ENCODE measurements at places on chromosomes 3 and 15.

DNA sequence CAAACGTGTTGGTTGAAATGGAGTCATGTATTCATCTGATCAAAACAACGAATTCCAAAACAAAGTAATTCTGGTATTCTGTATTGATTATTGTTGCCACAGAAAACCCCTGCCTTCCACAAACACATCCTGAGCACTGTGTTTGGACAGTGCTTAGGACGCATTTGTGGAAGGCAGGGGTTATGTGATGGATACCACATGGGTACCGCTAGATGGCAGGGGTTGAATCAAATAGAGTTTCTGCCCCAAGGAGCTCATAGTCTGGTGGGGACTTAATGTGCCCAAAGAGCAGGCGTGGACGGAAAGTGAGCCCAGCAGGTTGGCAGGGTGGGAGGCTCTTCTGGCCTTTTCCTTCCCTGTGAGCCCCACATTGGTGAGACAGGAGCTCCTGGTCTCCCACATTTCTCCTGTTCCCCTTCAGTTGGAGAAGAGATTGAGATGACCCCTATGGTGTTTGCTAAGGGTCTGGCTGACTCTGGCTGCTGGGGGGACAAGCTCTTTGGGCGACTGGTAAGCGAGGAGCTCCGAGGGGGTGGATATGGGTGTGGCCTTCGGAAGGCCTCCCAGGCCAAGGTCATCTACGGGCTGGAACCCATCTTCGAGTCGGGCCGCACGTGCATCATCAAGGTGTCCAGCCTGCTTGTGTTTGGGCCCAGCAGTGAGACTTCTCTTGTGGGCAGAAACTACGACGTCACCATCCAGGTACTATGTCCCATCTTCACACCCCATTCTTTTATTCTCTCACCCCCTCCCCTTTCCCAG is 22.1 kb upstream of the SLC28A1 start:
- no peak for DNase-seq

- DNase-seq, result no peak
Observed at GRCh38 chr3:59027607-59028006, 22.2 kb downstream of the CFAP20DC start.

- no peak for DNase-seq
Observed at GRCh38 chr3:16506884-16507577, 6.5 kb downstream of the RFTN1 start.

DNA sequence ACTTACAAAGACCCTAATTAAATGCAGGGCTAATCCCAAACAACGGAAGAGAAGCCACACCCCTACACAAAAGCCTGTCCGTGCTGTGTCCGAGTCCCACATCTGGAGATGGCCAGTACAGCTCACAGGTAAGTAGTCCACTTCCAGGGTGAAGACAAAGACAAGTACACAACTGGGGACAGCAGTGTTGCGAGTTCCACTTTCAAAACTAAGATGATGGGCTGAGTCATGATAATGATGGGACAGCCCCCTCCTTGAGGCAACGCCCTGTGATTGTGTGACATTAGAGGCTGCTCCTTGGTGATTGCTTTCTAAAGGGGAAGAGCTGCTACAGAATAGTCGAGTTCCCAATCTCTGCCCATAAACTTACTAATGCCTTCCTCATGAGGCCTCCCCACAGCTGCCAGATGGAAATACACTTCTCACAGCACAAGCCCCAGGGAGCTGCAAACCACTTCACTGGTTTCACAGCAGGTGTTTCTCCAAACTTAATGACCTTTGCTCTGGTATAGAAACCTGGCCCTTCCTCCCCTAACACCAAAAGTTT is 27.6 kb downstream of the RFT1 start:
- DNase-seq, result peak; percentile 27

DNA sequence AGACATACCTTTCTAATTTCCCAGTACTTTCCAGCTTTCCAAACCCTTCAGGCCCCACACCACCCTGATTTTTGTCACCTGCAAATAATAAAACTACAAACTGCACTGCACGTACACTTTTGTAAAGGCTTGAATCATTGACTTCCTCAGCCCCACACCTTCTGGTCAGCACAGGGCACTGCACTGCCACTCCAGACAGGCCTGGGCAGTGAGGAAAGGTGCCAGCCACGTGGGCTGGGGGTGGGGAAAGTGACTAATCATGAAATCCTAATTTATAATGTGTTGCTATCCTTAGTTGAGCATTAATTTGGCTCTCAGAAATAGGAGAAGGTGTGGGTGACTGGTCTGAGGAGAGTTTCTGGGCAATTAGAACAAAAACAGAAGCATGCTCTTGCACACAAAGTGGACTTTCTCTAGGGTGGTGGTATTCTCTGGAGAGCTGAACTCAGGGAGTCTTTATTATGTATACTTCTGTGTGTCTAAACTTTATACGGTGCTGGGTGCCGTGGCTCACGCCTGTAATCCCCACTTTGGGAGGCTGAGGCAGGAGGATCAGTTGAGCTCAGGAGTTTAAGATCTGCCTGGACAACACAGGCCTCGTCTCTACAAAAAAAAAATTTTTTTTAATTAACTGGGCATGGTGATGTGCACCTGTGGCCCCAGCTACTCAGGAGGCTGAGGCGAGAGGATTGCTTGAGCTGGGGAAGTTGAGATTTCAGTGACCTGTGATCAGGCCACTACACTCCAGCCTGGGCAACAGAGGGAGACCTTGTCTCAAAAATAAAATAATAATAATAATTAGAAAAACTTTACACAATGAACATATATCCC is 58.2 kb upstream of the FLNB start:
- DNase-seq, result no peak

DNA sequence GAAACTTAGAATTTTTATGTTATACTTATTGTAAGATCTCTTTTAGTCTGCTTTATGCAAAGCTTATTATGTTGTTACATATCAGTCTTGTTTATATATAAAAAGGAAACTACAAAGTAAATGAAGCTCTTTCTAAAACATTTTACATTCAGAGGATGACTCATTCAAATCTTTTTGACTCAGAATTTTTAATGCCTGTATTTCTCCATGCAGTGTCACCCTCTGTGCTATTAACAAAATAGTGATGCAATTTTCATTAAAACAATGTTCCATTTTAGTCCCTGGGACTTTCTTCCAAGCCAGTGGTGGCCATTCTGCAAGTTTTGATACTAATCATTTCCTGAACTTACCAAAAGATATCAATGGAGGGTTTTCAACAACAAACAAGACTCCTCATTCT is 216.1 kb downstream of the NAALADL2 start:
- no peak for DNase-seq

DNA sequence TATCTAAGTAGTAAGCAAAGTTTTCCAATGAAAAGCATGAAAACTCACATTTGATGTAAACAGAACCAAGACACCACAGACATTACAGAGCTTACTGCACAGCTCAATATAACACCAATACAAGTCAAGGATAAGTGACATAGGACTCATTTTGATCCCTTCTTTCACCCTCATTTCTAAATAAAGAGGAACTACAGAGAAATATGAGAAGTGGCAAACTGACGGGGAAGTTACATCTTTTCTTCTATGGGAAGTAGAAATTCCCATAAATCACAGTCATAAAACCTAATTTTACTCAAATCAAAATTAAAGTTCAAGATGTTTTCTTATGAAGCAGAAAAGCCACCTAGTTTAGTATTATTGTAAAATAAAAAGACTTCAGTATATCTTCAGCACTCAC is 3.8 kb downstream of the ATG3 start:
- no peak for DNase-seq

DNA sequence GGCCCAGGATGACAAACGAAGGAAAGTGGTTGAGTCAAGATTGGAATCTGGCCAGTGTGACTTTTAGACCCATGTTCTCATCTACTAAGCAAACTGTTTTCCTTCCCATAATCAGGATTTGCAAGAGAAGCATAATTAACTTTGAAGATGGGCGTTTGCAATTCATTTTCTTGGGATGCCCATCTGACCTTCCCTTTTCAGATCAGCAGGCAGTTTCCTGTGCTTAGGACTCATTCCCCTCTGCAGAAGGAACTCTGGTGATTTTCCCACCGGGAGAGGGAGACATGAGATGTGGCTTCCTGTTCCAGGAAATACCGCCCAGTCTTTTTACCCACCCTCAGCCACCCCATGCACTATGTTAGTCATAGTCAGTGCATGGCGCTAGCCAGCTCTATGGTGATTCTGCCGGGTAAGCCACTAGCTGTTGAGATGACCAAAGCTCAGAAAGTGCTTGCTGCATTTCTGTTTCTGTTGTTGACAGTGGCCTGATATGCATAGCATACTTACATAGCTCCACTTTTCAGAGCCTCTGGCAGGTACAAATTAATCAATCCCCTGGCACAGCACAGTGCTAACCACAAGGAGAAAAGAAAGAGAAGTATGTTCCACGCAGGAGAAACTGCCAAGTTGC is 129.4 kb downstream of the VGLL4 start:
- DNase-seq, result no peak

DNA sequence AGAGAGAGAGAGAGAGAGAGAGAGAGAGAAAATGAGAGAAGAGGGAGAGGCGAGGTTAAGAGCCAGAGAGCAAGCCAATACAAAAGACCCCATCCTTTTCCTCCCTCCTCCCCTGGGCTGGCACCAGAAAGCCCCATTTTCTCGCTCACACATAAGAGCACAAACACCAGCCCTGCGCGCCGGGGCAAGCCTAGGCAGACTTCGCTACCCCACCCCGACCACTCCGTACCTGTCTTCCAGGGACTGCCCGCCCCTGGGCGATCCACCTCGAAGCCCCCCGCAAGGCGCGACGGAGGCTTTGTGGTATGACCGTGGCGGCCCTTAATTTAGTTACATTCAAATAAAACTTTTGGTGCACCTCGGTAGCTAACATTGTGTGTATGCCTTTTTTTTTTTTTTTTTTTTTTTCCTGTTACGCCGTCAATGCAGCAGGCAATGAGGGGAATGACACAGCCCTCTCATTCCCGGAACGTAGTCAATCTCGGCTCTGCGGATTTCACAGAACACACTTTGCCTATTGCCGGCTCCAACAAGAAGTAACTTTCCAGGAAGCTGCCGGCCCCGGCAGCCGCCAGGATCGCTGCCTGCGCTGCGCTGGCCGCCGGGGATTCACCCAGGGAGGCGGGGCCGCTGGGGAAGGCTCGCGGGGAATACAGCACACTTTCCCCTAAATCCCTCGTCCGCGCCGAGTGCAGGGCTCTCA is 7.7 kb downstream of the BCL6 start:
- no peak for DNase-seq

- DNase-seq, result no peak
Observed at GRCh38 chr15:88803241-88803919, at the start of gene ACAN. Gene ACAN (plus strand): TSS chr15:88803436. CDS start chr15:88836207, 32,771 bp downstream.

DNA sequence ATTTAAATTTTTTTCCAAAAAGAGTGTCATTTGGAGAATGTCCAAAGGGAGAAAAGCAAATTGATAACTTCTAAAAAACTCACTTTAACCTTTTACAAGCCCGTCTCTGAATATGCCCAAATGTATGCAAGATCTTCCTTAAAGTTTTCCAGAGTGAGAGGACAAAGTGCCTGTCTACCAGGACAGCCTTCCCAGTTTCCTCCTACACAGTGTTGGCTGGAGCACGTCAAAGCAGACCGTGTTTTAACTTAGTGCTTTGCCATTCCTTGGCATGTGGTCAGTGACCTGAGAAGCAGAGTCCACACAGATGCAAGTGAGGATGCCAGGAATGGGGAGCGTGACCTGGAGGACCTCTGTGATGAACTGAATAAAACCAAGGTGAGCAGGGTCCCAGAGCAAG is 245.7 kb downstream of the FAM43A start:
- no peak for DNase-seq

- no peak for DNase-seq
Observed at GRCh38 chr3:61862614-61863289, 301.4 kb downstream of the PTPRG start.

- DNase-seq, result no peak
Observed at GRCh38 chr3:71251156-71251775, 332.3 kb downstream of the FOXP1 start.

DNA sequence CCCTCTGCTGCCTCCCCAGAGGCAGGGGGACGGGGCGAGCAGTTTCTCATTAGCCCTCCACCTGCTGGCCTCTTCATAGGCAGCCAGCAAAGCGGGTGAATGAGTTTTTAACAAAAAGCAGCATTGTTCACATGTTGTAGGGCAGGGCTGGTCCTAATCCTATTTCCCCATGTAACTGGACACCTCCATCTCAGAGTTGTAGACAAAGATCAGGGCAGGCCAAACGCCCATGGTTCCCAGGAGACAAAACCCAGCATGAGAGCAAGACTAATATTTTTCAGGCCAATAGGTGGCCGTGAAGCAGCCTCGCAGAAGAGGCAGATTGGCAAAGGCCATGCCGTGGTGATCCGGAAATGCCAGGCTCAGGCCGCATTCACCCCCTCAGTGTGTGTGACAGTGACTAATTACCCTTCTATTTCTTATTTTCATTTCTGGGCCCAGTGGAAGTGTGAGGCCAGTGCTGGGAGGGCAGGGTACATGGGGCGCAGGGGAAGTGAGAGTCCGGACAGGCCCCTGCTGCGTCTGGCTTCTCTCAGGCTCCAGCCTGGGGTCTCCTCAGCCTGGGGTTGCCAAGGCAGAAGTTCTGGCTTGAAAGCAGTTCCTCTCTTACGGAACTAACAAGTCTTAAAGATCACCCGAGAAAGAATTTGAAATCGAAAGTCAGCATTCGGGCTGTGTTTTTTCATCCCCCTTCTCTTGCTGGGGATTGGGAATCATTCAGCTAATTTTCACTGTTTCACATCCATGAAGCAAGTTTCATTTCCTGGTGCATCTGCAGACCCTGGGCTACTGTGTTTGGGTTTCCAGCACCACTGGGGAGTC is 64.8 kb downstream of the BOC start:
- peak; percentile 38 for DNase-seq

DNA sequence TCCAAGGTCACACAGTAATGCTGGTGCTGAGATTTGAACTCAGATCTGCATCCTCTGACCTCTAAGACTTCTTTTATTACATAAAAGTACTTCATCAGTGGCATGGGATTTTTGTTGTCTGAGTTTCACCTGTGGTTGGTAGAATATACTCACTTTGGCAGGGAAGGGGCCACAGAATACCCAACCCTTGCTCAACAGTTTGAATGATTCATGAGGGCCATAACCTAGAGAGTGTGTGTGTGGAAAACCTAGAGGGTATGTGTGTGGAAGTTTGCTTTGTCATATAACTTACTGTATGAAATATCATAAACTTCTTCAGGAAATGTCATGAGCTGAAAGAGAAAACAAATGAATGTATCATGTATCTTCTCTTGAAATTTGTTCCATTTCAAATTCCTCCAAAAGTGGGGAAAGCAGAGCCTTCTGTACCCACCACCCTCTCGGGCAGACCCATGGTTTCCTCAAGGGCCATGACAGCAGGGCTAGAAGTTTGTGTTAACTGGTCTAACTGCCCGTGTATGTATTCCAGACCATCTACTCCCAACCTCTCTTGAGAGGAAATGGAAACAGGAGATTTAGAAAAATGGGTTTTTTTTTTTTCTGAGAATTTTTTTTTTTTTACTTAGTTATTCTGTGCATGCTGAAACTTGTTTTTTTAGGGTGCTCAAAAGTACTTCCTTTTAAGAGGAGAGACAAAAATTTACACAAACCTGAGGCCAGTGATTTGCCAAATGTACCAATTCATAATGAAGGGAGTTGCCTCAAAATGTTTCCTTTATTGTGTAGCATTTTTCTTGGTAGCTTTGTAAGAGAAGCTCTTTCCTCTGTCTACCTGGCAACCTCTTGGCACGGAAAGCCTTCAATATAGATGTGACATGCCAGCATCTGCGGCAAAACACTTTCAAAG is 127.0 kb downstream of the TPRG1 start:
- DNase-seq, result no peak

Data from OCI-LY7 (cell line).